ENCODE measurements at places on chromosomes 1 and 21.

DNA sequence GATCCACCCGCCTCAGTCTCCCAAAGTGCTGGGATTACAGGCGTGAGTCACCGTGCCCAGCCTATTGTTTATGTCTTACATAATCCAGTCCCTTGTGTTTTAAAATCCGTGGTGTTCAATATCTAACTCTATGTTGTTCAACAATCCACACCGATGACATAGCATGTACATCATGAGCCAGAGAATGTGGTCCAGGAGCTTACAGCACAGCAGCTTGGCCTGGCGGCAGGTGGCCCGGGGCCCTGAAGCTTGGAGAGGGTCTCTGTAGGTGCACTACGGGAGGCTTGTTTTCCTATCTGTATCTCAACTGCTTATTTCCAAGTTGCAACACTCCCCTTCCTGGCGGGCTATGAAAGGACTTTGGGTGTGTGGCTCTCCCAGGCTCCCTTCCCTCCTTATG is 138.4 kb downstream of the ADSS2 start:
- no peak for DNase-seq

- no peak for DNase-seq
Observed at GRCh38 chr1:224266105-224266914, 63.7 kb downstream of the NVL start.

- DNase-seq, result no peak
Observed at GRCh38 chr21:46160657-46160906, 5.2 kb upstream of the FTCD start.

GRCh38 chr21:23837564-23837963 is 1769.7 kb downstream of the MRPL39 start:
- no peak for DNase-seq

- peak; percentile 4 for DNase-seq
Observed at GRCh38 chr1:117120774-117121588, 568 bp downstream of the TRIM45 start.

DNA sequence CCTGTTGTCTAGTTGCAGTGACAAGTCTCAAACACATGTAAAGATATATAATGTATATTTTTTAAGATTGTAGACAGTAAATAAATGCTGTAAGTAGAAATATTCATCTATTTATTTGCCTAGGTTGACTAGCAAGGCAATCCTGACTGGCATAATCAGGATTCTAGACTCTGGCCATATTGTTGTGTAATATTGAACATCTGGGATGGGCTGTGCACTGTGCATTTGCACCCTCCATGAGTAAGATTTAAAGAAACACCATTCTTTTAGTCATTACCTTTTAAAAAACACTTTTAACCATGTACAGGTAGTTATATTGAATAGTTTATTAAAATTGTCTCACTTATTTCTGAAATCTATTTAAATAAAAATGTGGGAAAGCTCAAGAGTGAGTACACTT is 32.4 kb downstream of the RASAL2 start:
- DNase-seq, result no peak

DNA sequence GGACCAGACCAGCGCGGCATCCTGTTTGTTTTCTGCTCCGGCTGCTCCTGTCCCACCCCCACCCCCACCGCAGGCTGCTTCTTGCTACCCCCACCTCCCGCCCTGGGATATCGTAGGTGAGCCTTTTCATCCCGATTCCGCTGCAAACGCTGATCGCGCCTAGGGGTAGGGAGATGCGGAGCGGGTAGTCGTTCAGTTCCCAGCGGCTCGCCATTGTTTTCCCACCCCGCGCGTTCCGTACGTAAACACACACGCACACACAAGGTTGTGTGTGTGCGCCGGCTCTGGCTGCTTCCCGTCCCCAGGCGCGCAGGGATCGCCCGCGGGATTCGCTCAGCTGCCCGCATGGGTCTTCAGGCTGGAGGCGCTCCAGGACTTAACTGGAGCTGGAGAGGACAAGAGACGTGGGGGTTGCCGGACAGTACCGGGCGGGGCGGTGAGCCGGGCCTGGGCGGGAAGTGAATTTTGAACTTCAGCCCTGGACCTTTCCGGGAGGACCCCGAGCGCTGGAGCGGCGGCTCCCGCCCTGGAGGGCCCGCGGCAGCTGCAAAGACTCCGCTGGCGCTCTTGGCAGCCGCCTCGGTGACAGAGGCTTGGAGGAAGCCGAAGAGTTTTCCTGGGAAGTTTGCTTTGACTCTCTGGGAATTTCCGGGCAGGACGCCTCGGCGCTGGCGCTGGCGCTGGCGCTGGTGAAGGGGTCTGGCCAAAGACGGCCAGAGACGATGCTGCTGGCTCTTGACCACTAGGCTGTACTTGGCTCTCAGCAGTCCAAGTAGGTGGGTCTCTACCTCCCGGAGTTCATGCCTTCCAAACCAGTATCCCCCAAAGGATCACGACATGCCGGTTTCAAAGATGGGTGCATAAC is 1.6 kb downstream of the SOX13 start:
- DNase-seq, result no peak

- no peak for DNase-seq
Observed at GRCh38 chr21:45580576-45581321, 38.5 kb upstream of the SLC19A1 start.

DNA sequence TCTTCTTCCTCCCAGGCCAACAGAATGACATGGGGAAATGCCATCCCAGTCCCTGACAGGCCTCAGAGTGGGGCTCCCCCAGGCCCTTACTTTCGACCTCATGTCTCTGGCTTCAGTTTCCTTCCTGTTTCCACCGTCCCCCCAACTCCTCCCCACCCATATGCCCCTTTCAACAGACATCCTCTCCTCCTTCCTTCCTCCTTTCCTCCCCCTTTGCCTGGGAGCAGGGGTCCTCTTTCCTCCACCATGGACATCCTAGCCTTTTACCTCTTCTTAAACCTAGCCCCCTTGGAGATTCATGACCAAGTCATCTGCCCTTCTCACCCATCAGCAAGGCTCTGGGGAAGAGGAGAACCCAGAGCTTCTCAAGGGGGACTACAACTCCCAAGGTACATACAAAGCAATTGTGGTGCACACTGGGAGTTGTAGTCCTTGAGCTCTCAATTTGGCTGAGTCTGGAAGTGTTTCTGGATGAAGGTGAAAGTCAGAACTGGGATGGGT is 4.0 kb downstream of the ZBTB7B start:
- DNase-seq, result peak; percentile 28

DNA sequence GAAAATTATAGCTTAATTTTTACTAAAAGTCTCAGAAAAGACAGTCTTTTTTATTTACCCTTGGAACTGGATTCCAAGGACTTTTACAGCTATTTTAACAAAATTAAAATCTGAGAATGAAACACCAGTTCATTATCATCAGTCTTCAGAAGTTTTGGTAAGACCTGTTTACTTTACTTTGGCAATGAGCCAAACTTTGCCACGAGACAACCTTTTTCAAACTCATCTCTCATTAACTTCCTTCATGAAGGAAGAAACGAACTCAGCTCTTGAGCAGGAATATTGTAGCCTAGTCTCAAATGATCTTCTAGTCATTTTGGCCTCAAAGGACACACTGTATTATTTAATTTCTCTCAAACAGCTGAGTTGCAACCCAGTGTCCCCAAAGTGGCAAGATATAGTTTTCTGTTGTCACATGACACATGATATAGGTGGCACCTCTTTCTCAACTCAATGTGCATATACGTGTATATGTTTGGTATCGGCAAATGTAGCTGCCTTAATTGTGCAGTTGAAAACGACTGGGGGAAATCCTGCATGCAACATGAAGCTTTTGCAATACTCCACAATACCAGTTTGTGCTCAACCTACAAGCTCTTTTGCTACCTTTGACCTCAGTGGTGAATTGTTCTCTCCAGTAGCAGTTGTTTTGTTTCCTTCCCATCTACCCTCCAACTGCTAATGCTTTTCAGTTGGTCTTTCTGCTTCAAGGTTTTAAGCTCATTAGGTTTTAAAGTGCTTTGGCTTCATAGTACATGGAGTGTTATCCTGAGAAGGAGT is 8.4 kb upstream of the GNG4 start:
- no peak for DNase-seq

DNA sequence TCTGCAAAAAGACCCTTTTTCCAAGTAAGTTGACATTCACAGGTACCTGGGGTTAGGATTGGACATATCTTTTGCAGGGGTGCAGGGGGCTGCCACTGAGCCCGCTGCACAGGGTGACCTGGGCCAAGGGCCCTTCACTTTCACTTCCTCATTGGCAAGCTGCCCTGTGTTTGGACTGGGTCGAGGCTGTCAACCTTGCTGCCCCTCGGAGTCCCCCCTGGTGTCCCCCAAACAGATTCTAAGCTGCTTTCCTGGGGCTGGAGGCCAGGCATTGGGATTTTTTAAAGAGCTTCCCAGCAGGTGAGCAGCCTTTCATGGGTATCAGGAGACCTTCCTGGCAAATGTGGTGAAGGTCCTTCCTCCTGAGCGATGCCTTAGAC is 7.9 kb upstream of the UMODL1 start:
- DNase-seq, result no peak

DNA sequence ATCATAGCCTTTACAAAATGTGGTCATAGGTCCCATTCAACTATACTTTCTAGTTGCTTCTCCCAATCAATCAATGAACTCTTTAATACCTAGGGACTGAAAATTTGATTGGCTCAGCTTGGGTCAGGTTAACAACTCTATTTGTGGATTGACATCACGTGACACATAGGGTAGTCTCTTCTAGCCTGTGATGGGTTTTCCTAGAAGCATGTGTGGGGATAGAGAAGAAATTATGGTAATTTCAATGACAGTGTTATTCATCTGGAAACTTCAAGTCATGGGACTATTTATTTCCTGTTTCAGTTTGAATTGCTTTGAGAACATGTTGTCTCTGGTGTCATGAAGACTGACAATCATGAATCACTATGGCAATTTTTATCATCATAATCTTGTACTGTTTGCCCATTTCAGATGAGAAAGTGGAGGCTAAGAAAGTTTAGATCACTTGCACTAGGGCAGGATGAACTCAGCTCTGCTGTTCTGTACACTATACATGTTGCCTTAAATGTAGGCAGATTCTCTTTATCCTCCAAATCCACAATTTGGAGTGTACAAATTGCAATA is 529.9 kb upstream of the BEND5 start:
- DNase-seq, result no peak

DNA sequence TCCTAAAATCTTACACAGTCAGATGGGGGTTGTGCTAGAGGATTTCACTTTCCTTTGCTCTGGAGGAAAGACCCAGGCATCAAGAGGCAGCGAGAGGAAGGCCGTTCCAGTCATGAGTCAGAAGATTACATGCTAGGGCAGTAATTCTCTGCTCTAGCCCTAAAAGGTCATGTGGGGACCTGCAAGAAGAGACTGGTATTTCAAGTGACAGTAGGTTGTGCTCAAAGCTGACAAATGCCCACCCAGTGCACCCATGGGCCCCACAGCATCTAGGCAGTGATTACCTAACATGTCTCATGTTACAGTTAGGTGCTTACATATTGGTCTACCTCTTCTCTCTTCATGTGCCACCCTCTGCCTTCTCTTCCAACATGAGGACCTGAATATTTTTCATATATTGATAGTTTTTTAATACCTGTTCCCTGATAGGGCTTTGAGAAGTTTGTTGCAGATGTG is 99.7 kb upstream of the BEND5 start:
- DNase-seq, result no peak

DNA sequence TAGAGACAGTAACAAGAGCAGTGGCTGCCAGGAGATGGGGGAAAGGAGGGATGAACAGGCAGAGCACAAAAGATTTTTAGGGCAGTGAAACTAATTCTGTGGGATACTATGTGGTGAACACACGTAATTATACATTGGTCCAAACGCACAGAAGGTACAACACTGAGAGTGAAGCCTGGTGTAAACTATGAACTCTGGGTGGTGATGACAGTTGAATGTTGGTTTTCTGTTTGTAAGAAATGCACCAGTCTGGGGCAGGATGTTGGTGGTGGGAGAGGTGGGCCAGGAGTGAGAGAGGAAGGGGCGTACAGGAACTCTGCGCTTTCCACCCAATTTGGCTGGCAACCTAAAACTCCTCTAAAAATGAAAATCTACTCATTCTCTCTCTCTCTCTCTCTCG is 50.2 kb upstream of the TIAM1 start:
- no peak for DNase-seq

DNA sequence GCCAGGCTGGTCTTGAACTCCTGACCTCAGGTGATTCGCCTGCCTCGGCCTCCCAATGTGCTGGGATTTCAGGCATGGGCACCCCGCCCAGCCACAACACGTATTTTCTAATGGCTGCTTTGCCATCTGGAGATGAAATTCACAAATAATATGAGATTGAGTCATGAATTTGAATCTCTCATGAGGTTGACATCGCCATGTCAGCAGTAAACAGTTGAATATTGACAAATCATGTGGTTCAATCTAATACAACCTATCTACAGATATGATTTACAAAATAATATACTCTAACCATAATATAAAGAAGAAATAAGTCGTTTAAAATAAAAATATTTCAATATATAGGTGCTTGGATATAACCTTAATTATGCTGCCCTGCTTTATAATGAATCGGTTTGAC is 42.1 kb downstream of the MYOM3 start:
- DNase-seq, result no peak

GRCh38 chr21:42652527-42653230 is 742 bp upstream of the PDE9A start:
- no peak for DNase-seq

DNA sequence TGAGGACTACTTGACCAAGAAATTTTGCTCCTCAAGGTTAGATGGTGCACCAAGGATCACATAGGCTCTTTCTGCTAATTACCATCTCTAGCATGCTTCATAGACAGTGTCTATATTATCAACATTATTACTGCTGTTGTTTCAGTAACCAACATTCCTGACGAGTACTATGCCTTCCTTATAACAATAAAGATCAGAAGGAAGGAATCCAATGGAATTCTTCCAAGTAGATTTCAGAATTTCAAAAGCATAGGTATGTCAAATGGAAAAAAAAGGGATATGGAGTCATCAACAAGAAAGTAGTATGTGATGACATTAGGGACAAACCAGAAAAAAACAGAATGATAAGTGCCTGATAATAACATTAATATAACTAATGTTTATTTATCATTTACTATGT is 39.6 kb upstream of the LPGAT1 start:
- DNase-seq, result no peak

GRCh38 chr1:25744636-25745425 is 55.2 kb upstream of the SELENON start:
- DNase-seq, result no peak

GRCh38 chr1:21437341-21437640 is 2.6 kb upstream of the NBPF3 start:
- DNase-seq, result no peak

- DNase-seq, result no peak
Observed at GRCh38 chr1:227556288-227556687, 7.1 kb upstream of the ZNF678 start.

- no peak for DNase-seq
Observed at GRCh38 chr1:221774054-221774842, 32.4 kb upstream of the DUSP10 start.

- no peak for DNase-seq
Observed at GRCh38 chr21:33268737-33269441, 2.7 kb downstream of the IL10RB start.

All from stimulated activated CD8-positive, alpha-beta memory T cell treated with anti-CD3 and anti-CD28 coated beads, Interleukin-15, amount 100 ng/mL, for 48 hours (primary cell).